Hypothalamus (tissue), 51 donors: ENCODE measurements at places on chromosomes 16 and 17.

DNA sequence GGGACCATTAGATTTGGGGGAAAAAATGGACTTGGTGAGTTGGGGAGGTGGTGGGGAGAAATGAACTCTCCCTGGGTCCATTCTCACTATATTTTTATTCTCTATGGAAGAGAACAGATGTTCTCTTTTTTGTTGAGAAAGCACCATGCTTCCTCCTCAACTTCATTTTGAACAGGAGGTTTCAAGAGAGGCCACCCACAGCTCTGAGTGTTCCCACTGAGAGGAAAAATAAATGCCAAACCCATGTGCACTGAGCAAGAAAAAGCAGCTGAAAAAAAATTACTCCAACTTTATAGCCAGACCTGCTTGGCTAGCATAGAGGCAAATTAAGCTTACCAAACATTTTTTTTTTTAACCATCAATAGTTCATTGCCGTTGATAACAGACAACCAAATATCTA lies 883.6 kb downstream of the KCNJ2 start:
- no peak for DNase-seq

- no peak for DNase-seq
These were observed 7.8 kb upstream of the TEX19 start for GRCh38 chr17:82351254-82351712.

- DNase-seq: no peak
These were observed 24.5 kb downstream of the WDR45B start for GRCh38 chr17:82623707-82624106.

DNA sequence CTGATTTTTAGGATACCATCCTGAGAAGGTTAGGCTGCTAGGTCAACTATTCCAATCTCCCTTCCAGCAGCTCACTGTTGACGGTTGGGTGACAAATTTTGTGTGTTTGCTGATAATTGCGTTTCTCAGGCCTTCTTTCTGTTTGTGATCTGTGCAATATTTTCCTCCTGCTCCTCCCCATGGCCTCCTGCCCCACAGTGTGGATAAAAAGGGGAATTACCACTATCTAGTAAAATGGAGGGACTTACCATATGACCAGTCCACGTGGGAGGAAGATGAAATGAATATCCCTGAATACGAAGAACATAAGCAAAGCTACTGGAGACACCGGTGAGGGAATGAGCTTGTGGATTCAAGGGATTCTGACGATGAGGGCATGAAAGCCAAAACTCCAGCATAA lies 9.2 kb downstream of the CHD3 start:
- no peak for DNase-seq

- DNase-seq: no peak
These were observed 192.2 kb upstream of the CDH11 start for GRCh38 chr16:65313936-65314626.

GRCh38 chr16:29994600-29995323 lies 655 bp downstream of the HIRIP3 start:
- DNase-seq: no peak

GRCh38 chr16:1208239-1208830 lies 16.7 kb downstream of the TPSG1 start:
- DNase-seq: no peak

DNA sequence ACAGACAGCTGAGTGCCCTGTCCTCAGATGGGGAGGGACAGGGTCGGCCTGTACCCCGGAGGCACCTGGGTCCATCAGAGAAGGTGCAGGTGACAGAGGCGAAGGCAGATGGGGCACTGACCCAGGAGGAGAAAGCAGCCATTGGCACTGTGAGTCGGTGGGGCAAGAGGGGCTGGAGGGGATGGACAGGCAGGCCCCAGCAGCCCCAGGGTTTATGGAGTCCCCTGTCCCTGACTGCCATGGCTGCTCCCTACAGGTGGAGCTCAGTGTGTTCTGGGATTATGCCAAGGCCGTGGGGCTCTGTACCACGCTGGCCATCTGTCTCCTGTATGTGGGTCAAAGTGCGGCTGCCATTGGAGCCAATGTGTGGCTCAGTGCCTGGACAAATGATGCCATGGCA lies 32.1 kb downstream of the ANKRD40 start:
- no peak for DNase-seq

DNA sequence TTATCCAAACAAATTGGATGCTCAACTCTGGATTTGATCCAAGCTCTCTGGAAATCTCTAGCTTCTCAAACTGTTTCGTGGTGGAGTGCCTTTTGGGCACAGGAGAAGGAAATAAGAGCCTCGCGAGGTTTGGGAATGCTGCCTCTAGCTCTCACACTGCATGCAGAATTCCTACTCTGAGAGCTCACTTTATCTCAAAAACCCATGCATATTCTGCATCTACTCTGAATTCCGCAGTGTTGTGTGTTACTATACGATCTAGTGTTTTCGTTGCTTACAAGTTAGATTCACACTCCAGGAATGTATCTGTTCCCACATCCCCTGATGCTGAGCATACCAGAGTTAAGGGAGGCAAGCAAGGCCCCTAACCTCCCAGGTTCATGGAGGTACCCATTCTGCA lies 462.7 kb downstream of the WWOX start:
- no peak for DNase-seq

GRCh38 chr17:58195518-58196123 lies 3.1 kb downstream of the EPX start:
- no peak for DNase-seq

GRCh38 chr16:2910441-2910969 lies 1.2 kb upstream of the FLYWCH1 start:
- no peak for DNase-seq

- DNase-seq: no peak
These were observed 4.3 kb upstream of the CCL7 start for GRCh38 chr17:34265711-34266110.

- DNase-seq: no peak
These were observed 24.5 kb downstream of the FCSK start for GRCh38 chr16:70478912-70479341.

- no peak for DNase-seq
These were observed at the start of gene RHBDF1 for GRCh38 chr16:72561-73548. TSS of gene RHBDF1 (minus strand) at chr16:72631. CDS start at chr16:65015, 7,616 bp downstream.

DNA sequence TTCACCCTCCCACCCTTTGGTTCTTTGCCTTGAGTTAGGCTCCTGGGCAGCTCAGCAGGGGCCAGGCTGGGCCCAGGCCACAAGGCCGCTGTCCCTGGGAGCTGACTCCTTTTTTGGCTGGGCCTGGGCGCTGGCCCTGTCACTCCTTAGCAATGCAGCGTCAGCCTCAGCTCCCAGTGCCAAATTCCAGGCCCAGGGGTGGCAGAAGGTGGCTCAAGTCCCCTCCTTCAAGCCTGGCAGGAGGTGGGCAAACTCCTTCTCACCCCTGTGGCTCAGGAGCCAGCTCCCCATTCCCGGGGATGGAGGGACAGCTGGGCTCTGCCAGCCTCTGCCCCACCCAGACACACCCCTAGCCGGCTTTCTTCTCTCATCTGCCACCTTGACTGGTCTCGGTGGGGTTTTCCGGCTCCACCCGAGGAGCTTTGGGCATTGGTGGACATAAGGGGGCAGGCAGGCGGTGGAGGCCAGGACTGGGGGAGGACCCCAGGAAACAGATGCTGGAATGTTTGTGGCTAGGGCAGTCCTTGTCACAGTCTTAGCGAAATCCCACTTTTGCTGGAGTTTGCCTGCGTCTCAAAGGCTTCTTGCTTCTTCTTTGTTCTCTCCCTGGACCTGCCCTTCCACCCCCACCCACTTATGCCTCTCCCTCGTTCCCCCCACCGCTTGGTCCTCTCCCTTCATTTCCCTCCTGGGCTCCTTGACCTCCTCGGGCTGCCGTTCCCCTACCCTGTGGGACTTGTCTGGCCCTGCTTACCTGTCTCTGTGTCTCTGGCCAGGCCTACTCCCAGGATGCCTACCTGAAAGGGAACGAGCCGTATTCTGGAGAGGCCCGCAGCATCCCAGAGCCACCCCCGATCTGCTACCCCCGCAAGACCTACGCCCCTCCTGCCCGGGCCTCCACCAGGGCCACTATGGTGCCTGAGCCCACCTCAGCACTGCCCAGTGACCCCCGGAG lies 37.4 kb downstream of the ARHGAP23 start:
- no peak for DNase-seq

GRCh38 chr17:72386619-72387237 lies 265.9 kb downstream of the SOX9 start:
- DNase-seq: no peak

GRCh38 chr17:32671896-32672295 lies 185.1 kb downstream of the CDK5R1 start:
- no peak for DNase-seq

GRCh38 chr16:59635674-59636073 lies 901.6 kb upstream of the GOT2 start:
- no peak for DNase-seq

DNA sequence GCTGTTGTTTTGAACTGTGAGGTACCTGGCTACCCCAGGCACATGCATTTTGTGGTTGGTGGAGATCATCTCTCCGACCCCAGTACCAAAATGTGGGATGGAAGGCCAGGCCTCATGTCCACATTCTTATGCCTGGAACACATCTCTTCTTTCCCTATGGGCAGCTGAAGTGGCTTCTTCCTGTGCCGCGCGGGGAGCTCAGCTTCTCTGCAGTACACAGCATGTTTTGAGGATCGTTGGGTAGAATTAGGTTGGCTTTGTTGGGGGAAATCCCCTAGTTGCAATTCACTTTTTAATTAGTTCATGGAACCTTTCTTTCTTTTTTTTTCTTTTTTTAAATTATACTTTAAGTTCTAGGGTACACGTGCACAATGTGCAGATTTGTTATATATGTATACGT lies 242.1 kb downstream of the MSI2 start:
- no peak for DNase-seq

DNA sequence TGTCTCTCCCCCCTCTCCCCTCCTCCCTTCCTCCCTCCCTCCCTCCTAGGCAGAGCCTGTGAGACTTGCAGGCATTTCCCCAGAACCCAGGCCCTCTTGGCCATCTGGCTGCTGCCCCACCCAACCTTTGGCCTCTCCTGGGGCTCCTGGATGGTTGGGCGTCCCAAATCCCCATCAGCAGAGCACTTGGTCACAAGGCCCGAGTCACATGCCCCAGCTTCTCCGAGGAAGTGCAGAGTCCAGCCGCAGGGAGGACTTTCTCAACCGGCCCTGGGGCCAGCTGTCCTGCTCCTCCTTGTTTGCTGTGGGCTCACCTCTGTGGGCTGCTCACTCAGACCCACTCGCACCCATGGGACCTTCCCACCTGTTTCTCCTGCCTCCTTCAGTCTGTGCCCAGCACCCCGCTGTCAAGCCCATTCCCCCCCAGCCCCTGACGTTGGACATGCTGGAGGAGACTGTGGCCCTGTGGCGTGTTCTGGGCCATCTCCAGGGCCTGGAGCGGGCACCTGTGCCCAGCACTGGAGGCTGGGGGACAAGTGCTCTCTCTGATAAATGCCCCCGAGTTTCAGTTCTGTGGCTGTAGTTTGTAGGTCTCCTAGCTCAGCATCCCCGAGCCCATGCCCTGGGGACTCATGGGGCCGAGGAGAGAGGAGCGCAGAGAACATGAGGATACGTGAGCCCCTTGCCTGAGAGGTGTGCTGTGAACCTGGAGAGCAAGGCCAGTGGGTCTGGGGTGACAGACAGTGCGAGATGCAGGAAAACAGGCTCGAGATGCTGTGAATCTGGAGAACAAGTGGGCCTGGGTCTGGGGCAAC lies 42.3 kb upstream of the ZNF750 start:
- no peak for DNase-seq

DNA sequence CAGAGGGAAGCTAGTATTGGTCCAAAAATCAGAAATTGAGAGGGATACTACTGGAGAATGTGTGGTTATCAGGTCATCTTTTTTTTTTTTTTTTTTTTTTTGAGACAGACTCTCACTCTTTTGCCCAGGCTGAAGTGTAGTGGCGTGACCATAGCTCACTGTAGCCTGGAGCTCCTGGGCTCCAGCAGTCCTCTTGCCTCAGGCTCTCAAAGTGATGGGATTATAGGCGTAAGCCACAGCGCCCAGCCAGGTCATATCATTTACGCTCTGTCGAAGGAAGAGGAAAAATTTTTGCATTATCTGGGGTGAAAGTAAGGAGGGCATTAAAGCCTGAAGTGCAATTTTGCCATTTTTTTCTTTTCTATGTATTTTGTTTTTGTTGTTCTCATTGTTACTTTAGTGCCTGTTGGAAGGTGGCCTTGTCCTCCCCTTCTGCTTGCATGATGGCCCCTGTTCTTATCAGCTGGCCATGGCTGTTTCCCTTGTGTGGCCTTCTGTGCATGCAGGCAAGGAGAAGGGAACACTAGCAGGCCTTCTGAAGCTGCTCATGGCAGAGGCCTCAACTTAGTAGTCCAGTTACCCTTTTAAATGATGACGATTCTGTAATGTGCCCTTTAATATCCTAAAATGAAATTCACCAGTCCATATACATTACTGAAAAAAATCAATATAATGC lies 118.3 kb downstream of the SPECC1 start:
- no peak for DNase-seq

- no peak for DNase-seq
These were observed 40.5 kb upstream of the SKAP1 start for GRCh38 chr17:48470388-48471034.

- no peak for DNase-seq
These were observed 41.3 kb downstream of the TMEM100 start for GRCh38 chr17:55681342-55681700.

DNA sequence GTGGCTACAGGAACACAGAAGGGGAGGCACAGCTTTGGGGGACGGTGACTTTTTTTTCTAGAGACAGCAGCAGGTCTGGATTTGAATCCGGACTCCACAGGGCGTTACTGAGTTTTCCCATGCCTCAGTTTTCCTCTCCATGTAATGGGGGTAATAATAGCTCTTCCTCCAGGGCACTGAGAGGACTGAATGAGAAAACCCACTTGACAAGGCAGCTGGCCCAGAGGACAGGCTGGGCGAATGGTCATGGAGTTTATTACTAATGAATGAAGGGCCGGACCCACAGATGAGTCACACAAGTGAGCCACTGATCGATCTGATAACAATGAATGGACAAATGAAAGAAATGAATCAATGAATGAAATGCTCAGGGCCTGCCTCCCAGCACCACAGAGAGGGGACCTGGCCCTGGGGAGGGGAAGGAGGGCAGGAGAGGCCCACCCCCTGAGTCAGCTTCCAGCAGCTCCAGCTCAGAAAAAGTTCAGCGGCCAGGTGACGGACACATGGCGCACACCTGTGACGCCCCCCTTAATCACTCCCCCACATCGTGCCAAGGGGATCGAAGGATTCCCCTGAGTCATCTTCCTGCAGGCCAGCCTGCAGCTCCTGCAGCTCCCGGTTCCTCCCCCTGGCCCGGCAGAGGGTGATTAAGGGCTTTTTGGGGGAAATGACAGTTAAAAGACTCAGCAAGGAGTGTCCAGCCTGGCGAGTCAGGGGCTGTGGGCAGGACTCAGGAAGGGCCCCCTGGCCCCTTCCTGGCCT lies 54.3 kb downstream of the SOCS1 start:
- no peak for DNase-seq

- no peak for DNase-seq
These were observed 8.6 kb downstream of the ZNF598 start for GRCh38 chr16:2001035-2001434.

DNA sequence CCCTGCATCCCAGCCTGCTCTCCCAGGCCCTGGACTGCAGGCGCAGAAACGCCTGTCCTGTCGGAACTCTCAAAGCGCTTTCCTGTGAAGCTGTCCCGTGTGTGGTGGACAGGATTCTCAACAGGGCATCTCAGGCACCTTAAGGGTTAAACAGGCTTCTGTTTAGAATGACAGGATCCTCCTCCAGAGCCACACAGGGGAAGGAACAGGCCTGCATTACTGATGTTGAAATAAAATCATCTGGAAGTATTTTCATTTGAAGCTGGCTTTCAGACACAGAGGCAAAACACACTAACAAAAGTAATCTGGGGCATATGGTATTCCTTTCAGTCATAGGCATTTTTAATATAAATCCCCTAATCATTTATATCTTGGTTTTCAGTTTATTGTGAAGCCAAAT lies 7.4 kb downstream of the HS3ST3A1 start:
- no peak for DNase-seq

- DNase-seq: no peak
These were observed 7.3 kb downstream of the HS3ST4 start for GRCh38 chr16:25699069-25699468.
